EL (cell line): ENCODE measurements at places on chromosomes 7 and 10.

- DNase-seq, result no peak
Observed at GRCh38 chr7:131602994-131603372, 46.6 kb upstream of the PODXL start.

DNA sequence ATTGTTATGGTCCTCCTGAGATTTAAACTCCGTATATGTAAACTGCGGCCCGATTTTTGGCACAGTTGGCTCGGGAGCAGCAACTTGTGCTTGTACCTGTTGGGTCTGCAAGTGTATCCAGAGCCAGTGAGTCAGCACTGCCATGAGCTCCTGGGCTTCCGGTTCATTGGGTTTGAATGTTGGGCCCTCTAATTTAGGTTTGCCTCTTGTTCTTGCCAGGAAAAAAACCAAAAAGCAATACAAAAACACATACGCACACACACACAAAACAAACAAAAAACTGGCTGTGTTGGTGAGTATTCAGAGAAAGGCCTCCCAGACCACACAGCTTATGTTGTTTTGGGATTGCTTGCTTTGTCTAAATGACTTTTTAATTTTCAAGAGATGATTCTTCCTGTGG, 26.3 kb downstream of the SND1 start:
- DNase-seq, result peak; percentile 8

DNA sequence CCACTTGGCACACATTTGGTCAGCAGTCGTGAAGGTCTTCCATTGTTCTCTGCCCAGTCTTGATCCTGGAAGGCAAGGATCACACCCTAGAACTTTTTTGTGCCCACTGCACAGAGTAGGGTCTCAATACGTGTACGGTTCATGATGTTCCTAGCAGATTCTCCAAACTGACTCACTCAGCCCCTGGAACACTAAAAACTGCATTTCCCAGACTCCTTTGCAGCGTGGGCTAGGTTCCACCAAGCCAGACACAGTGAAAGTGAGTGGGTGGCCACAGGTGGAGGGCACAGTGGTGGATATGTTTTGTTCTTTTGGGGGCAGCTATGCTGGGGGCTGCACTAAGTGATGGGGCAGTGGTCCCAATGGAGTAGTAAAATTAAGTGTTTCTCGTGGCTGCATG, 1.5 kb upstream of the LHPP start:
- no peak for DNase-seq

DNA sequence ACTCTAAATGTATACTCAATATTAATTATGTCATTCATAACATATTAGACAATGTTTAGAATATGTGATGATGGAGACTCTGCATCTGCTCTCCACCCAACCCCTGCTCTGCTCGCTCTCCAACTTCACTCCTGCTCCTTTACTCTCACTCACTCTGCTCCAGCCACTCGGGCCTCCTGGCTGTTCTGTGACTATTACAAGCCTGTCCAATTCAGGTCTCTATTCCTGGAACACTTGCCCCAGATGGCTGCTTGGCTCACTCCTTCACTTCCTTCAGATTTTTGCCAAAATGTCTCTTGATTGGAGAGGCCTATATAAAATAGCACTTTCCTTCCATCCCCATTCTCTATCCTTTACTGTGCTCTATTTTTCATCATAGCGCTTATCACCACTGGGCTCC, 84.8 kb downstream of the HBP1 start:
- no peak for DNase-seq

DNA sequence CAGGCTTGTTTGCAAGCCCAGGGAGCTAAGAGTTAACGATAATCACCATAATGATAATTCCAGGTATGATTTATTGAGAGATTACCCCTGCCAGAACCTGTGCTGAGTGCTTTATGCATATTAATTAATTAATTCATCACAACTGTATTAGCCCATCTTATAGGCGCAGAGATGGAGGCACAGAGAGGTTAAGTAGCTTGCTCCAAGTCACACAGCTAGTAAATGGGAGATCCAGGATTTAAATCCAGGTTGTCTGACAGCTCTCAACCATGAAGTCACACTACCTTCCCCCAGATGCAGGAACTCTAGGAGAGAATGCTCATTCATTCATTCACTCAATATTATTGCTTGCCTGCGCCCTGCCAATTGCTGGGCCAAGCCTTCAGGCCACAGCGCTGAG, 84.5 kb downstream of the FAM241B start:
- no peak for DNase-seq

GRCh38 chr10:77552252-77552651, 85.4 kb downstream of the KCNMA1 start:
- DNase-seq, result no peak

- DNase-seq, result peak; percentile 23
Observed at GRCh38 chr7:12422554-12423320, 19.1 kb upstream of the VWDE start.

DNA sequence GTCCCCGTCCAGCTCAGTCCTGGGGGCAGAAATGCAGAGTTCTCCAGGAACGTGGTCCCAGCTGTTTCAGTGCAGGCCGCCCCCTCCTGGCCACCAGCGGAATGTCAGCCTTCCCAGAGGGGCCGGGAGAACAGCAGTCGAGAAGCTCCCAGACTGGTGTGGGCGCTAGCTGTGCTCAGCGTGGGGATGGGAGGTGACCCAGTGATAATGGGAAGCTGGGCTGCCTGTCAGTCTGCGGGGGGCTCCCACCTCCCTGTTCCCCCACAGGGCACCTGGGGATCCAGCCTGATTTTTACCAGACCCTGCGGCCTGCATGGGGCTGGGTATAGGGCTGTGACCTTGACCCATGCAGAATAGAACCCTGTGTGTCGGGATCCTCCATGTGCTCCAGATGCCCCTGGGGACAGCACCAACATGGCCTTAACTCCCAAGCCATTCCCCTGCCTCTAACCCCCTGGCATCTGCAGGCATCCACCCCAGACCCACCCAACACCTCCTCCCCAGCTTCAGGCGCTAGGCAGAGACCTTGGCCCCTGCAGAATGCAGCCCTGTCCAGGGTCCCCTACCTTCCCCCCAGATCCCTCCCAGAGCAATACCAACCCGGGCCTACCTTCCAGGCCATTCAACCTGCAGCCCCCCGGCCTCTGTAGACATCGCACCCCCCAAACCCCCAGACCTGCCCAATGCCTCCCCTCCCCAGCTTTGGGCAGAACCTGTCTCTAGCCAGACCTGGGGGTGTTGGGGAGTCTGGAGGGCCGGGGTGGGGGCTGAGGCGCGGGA, 880 bp upstream of the ELN start:
- DNase-seq, result peak; percentile 60

DNA sequence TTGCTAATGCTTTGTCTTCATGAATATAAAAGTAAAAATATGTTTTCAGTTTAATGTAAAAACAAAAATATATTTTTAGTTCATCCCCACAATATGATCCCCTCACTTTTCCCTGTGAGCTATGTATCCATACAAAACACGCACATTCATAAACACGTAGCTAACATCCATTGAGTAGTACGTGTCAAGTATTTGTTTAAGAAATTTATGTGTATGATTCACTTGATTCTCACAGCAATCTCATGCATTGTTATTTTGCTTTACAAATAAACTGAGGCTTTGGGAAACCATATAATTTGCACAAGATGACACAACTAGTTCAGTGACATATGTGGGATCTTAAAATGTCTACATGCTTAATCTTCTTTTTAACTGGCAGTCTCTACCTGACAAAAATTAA, 329.6 kb upstream of the SEMA3C start:
- peak; percentile 48 for DNase-seq
